Stomach (tissue), 19 donors: ENCODE measurements at places on chromosomes 16 and 17. TPM values are rescaled to one million over a fixed set of nuclear protein-coding genes. Genes with fewer than 3 reads are reported as not detected.

DNA sequence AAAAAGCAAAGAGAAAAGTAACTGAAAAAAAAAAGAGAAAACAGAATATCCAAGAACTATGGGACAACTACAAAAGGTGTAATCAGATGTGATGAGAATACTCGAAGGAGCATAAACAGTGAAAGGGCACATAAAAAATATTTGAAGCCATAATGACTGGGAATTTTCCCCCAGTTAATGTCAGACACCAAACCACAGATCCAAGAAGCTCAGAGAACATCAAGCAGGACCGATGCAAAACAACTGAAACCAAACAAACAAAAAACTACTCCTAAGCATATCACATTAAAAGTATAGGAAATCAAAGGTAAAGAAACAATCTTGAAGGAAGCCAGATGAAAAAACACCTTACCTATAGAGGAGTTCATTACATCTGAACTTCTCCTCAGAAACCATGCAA lies 27.6 kb upstream of the IRX5 start:
- H3K27me3 ChIP-seq, result no peaks in the 10 kb centered on the region
- no peaks in the 10 kb centered on the region for H3K4me1 ChIP-seq

DNA sequence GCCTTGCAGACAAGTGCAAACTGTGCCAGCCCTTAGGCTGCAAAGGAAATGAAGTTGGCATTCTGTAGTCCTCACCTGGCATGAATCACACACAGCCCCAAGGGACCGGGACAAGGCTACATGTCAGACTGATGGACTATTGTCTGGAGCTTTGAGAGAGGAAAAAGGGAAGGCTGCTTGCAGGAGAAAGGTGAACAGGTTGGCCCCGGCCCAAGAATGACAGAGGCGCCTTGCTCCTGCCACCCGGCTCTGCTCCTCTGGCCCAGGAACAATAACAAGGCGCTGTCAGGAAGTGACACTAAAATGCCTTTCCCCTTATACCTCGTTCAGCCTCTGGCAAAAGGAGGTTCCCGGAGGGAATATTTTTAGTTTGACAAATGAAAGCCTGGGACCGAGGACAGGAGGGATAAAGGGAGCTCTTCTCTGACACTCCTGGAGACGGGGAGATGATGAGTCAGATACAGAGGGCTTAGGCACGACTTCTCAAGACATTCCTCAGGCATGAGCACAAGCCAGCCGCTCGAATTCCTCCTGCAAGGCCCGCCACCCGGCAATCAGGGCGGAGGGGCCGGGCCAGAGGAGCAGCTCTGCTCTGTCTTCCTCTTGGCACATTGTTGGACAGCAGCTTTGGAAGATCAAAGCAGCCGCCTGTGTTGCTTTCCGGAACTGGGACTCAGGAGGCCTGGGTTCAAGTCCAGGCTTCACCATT lies 105.8 kb downstream of the NOG start:
- no peaks in the 10 kb centered on the region for H3K27me3 ChIP-seq
- H3K36me3 ChIP-seq, result no peaks in the 10 kb centered on the region
- H3K4me3 ChIP-seq, result no peak overlapping the region
- H3K4me1 ChIP-seq, result no peaks in the 10 kb centered on the region
- DNase-seq, result peak; percentile 88

- H3K36me3 ChIP-seq, result no peaks in the 10 kb centered on the region
- H3K4me1 ChIP-seq, result peaks cover 39% of the 10 kb centered on the region
- peak; percentile 89 for DNase-seq
These were observed 32.4 kb downstream of the FOXK2 start for GRCh38 chr17:82551779-82552457.

- peaks cover 57% of the 10 kb centered on the region for H3K4me1 ChIP-seq
- no peaks in the 10 kb centered on the region for H3K36me3 ChIP-seq
- peak; percentile 87 for DNase-seq
- H3K4me3 ChIP-seq, result no peak overlapping the region
These were observed 7.5 kb upstream of the ARMC5 start for GRCh38 chr16:31451681-31452351.

DNA sequence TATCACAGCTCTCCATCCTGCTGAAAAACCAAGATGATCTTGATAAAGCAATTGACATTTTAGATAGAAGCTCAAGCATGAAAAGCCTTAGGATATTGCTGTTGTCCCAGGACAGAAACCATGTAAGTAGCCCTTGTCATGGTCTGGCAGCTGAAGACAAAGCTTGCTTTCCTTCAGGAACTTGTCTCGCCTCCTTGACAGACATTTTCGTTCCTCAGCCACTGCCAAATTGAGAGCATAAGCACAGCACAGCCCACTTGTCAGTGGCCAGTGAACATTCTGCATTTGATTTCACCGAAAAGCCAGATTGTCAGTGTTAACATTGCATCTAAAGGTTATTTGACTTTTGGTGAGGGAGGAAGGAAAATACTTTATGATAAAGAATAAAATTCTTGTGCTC lies 35.6 kb downstream of the MAP3K3 start:
- H3K27ac ChIP-seq, result no peak overlapping the region
- H3K27me3 ChIP-seq, result no peaks in the 10 kb centered on the region
- no peak overlapping the region for H3K4me3 ChIP-seq
- peaks cover 90% of the 10 kb centered on the region for H3K36me3 ChIP-seq

- H3K36me3 ChIP-seq, result no peaks in the 10 kb centered on the region
- H3K27me3 ChIP-seq, result peaks cover 24% of the 10 kb centered on the region
- DNase-seq, result no peak
These were observed 3.3 kb downstream of the TLCD3B start for GRCh38 chr16:30027588-30028437.

DNA sequence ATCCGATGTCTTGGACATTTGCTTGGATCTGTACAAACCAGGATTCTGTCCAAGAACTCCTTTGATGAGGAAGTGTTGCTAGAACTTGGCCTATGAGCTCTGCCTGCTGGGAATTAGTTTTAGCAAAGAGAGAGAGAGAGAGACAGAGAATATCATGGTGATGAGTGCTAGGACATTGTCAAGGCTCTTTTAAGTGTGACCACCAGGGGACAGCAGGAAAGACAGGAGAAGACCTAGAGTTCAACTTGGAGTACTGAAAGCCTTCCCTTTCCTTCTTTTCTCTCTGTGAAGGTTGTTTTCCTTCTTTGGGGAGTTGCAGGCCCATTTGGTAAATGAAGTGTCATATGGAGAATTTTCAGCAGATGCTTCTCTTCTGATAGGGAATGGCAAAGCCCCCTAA lies 389.2 kb upstream of the HSBP1 start:
- H3K4me3 ChIP-seq, result no peak overlapping the region
- no peak overlapping the region for H3K27ac ChIP-seq
- no peaks in the 10 kb centered on the region for H3K4me1 ChIP-seq
- H3K27me3 ChIP-seq, result no peaks in the 10 kb centered on the region
- no peaks in the 10 kb centered on the region for H3K36me3 ChIP-seq

DNA sequence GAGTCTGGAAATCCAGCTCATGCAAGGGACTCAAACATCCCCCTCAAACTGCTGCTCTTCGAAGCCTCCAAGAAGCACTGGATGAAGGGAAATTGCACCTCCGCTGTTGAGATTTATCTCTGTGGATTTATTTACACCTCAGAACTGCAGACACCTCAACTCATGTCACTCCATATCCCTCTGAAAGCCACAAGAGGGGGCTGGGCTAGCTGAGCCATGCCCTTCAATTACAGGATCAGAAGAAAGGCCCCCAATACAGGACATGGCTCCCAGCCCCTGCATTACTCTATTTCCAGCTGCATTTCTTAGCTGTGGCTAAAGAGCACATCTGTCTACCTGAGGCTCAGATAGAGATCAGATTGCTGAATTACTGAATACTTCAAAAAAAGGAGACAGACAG lies 103.1 kb upstream of the DYNLRB2 start:
- no peaks in the 10 kb centered on the region for H3K36me3 ChIP-seq
- H3K4me3 ChIP-seq, result no peak overlapping the region
- H3K4me1 ChIP-seq, result no peaks in the 10 kb centered on the region

DNA sequence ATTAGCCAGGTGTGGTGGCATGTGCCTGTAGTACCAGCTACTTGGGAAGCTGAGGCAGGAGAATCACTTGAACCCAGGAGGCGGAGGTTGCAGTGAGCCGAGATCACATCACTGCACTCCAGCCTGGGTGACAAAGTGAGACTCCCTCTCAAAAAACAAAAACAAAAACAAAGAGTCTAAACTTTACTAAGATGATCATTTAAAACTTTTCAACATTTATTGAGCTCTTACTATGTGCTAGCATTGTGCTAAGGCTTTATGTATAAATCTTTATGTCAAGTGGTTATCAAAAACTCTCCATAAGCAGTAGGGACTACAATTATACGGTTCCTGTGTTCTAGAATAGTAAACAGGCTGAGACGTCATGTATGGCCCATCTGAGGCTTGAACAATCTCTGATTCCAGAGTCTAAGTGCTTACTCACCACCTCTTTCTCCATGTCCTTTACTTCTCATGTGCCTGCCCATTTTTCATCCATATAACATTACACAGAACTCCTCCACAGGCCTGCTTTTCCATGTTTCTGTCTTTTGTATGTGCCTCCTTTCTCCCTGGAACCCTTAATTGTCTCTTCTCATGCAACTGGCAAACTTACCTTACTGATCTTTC lies 66.7 kb downstream of the NUP88 start:
- no peak for DNase-seq
- H3K27ac ChIP-seq, result no peak overlapping the region
- H3K4me1 ChIP-seq, result no peaks in the 10 kb centered on the region
- no peaks in the 10 kb centered on the region for H3K27me3 ChIP-seq
- peaks cover 100% of the 10 kb centered on the region for H3K36me3 ChIP-seq

- no peaks in the 10 kb centered on the region for H3K4me1 ChIP-seq
- H3K4me3 ChIP-seq, result no peak overlapping the region
- no peak overlapping the region for H3K27ac ChIP-seq
- H3K36me3 ChIP-seq, result no peaks in the 10 kb centered on the region
- no peak for DNase-seq
- no peaks in the 10 kb centered on the region for H3K27me3 ChIP-seq
These were observed 44.6 kb upstream of the ADCY9 start for GRCh38 chr16:4160658-4161430.

VAT1L gene
- 5.1 TPM for total RNA-seq

CPHXL2 gene
- not detected for total RNA-seq

AIPL1 gene
- not detected for total RNA-seq
